Natural killer cell treated with Interleukin-12 subunit alpha and Interleukin-12 subunit beta and Interleukin-15 and Interleukin-18, amount 100 ng/mL, for 72 hours (primary cell): ENCODE measurements at places on chromosomes 2 and 18. TPM values are rescaled to one million over a fixed set of nuclear protein-coding genes. Genes with fewer than 3 reads are reported as not detected.

- no peaks in the 10 kb centered on the region for H3K4me1 ChIP-seq
- peaks cover 26% of the 10 kb centered on the region for H3K27me3 ChIP-seq
- no peaks in the 10 kb centered on the region for H3K36me3 ChIP-seq
- no peak for DNase-seq
- no peak overlapping the region for H3K4me3 ChIP-seq
- no peak overlapping the region for H3K27ac ChIP-seq
Observed at GRCh38 chr2:172953970-172954852, 121.4 kb upstream of the MAP3K20 start.

GRCh38 chr2:225471039-225471438, 71.5 kb downstream of the NYAP2 start:
- H3K27me3 ChIP-seq = no peaks in the 10 kb centered on the region
- peaks cover 11% of the 10 kb centered on the region for H3K4me1 ChIP-seq
- no peaks in the 10 kb centered on the region for H3K36me3 ChIP-seq
- DNase-seq = no peak

DNA sequence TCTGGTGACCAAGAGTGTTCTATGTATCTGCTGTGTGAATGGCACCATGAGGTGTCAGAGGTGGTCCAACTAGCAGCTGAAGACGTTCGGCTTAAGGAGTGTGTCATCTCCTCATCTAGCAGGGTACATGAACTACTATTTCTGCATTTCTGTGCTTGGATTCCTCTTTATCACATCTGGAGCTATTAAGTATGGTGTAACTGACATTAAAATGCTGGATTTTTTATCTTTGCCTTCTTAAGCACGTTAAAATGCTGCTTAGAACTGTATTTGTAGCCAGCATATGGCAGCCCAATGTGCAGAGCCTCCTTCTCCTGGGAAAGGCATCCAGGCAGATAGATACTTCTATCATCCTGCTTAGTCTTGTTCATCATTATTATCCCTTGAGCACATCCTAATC, 409.3 kb upstream of the MMADHC start:
- H3K4me1 ChIP-seq = no peaks in the 10 kb centered on the region
- H3K27me3 ChIP-seq = no peaks in the 10 kb centered on the region
- H3K36me3 ChIP-seq = peaks cover 9% of the 10 kb centered on the region
- no peak overlapping the region for H3K4me3 ChIP-seq
- no peak overlapping the region for H3K27ac ChIP-seq
- no peak for DNase-seq

DNA sequence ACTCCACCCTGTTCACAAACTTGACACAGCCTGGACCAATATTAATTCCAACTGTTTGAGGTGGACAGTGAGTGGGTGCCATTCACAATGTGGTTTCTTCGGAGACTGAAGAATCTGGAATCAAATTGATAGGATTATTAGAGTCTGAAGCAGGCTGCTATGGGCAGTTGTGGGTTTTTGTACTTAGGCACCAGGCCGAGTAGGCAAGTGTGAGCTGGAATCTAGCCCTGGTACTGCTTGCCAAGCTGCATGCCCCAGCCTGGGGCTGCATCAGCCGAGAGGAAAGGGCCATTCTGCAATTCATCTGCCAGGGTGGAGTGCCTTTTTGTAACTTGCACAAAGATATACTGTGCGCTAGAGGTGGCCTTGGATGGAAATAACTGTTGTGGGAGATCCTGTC, 654.7 kb upstream of the FANCL start:
- H3K4me1 ChIP-seq = no peaks in the 10 kb centered on the region
- no peaks in the 10 kb centered on the region for H3K36me3 ChIP-seq
- no peak for DNase-seq

GRCh38 chr2:24915175-24915574, 4.9 kb downstream of the ADCY3 start:
- H3K36me3 ChIP-seq = peaks cover 4% of the 10 kb centered on the region
- peaks cover 23% of the 10 kb centered on the region for H3K4me1 ChIP-seq
- H3K27ac ChIP-seq = no peak overlapping the region
- DNase-seq = no peak
- H3K4me3 ChIP-seq = no peak overlapping the region

- H3K4me1 ChIP-seq = peaks cover 18% of the 10 kb centered on the region
- peaks cover 25% of the 10 kb centered on the region for H3K27me3 ChIP-seq
- H3K27ac ChIP-seq = peak overlapping the region; percentile 29
- peaks cover 6% of the 10 kb centered on the region for H3K36me3 ChIP-seq
Observed at GRCh38 chr2:203578759-203579643, 43.9 kb upstream of the RAPH1 start.

The DYNAP gene
- total RNA-seq = not detected

The ZEB2 gene
- 248 TPM for total RNA-seq

The ESPNL gene
- not detected for total RNA-seq

The AQP12B gene
- not detected for total RNA-seq
